ENCODE measurements at places on chromosomes 12 and 14. TPM values are rescaled to one million over a fixed set of nuclear protein-coding genes. Genes with fewer than 3 reads are reported as not detected.

DNA sequence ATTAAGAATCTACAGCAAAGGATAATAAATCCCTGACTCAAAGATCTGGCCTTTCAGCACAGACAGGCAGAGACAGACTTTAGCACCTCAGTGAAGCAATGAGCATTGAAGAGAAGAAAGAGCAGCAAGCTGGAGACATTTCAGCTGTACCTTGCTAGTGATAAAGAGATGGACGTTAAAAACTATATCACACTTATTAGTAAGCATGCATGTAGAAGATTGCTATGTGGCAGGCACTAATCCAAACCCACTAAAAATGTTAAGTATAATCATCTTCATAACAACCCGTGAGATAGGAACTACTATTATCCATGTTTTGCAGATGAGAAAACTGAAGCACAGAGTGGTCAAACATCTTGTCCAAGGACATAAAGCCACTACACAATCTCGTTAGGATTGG lies 1538.3 kb upstream of the FLRT2 start:
- no peak for DNase-seq
- H3K4me3 ChIP-seq, result no peak overlapping the region
- H3K27ac ChIP-seq, result no peak overlapping the region
- no peaks in the 10 kb centered on the region for H3K36me3 ChIP-seq
- no peaks in the 10 kb centered on the region for H3K4me1 ChIP-seq

GRCh38 chr14:56413721-56414120 lies 165.9 kb upstream of the TMEM260 start:
- H3K27ac ChIP-seq, result no peak overlapping the region
- no peaks in the 10 kb centered on the region for H3K36me3 ChIP-seq
- H3K4me1 ChIP-seq, result no peaks in the 10 kb centered on the region
- H3K27me3 ChIP-seq, result peaks cover 3% of the 10 kb centered on the region

GRCh38 chr12:111033281-111034082 lies 113.1 kb upstream of the MYL2 start:
- H3K4me1 ChIP-seq, result peaks cover 53% of the 10 kb centered on the region
- H3K36me3 ChIP-seq, result no peaks in the 10 kb centered on the region
- peak overlapping the region; percentile 49 for H3K27ac ChIP-seq
- DNase-seq, result peak; percentile 39
- H3K4me3 ChIP-seq, result peak overlapping the region; percentile 77
- no peaks in the 10 kb centered on the region for H3K27me3 ChIP-seq

DNA sequence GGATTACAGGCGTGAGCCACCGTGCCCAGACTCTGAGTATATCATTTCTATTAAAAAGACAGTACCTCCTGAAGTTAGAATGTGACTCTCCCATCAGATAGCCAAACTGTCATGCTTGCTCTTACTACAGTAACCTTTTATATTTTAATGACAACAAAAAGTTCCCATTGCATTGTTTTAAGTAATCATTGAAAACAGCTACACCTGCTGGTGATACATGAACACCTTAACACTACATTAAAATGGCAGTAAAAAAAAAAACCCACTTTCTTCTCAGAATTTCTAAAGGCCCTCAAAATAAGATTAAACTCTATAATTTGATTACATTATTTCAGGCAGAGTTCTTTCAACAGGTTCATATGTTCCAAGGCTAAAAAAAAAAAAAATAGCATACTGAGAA lies 76.7 kb downstream of the SH2B3 start:
- no peak overlapping the region for H3K4me3 ChIP-seq
- no peak overlapping the region for H3K27ac ChIP-seq
- DNase-seq, result no peak
- no peaks in the 10 kb centered on the region for H3K4me1 ChIP-seq
- H3K27me3 ChIP-seq, result no peaks in the 10 kb centered on the region

- no peak for DNase-seq
- H3K27ac ChIP-seq, result peak overlapping the region; percentile 95
- no peaks in the 10 kb centered on the region for H3K27me3 ChIP-seq
- peak overlapping the region; percentile 94 for H3K4me3 ChIP-seq
These were observed 403 bp upstream of the PNP start for GRCh38 chr14:20468764-20469241.

GRCh38 chr14:101814934-101815333 lies 53.4 kb downstream of the PPP2R5C start:
- H3K4me1 ChIP-seq, result peaks cover 29% of the 10 kb centered on the region
- H3K27me3 ChIP-seq, result no peaks in the 10 kb centered on the region
- no peak overlapping the region for H3K4me3 ChIP-seq
- no peak overlapping the region for H3K27ac ChIP-seq
- no peak for DNase-seq
- H3K36me3 ChIP-seq, result peaks cover 9% of the 10 kb centered on the region

DNA sequence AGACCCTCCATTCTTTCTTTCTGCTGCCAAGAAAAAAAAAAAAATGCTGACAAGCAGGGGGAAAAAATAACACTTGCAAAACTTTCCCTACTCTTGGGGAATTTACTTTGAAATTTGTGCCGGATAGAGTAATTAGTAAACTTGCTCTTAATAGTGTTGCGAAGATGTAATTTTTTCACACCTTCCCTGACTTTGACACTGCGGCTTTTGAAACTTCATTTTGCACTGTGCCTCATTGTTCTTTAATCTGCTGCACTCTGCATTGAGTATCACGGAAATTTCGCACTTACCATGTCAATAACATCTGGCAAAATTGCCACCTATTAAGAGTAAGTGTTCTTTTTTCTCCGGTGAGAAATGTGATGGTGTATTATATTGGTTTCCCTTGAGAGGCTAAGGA lies 596.1 kb downstream of the VRK1 start:
- no peak for DNase-seq
- H3K4me3 ChIP-seq, result no peak overlapping the region
- H3K27ac ChIP-seq, result no peak overlapping the region
- H3K4me1 ChIP-seq, result peaks cover 2% of the 10 kb centered on the region
- no peaks in the 10 kb centered on the region for H3K36me3 ChIP-seq

DNA sequence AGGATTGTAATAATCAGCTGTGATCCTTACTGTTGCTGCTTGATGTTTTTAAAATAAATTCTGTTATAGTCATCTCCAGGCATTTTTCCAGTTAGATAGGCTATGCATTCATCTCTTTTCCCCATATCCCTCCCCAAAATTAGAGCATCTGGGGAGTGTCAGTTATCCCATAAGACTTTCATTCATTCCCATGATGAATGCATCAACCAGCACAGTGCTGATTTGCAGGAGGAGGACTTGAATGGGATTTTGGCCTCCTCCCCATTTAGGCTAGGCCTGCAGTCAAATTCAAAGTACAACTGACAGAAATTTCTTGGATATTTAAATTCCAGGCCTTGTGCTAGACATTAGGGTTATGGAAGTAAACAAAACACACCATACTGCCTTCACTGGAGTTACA lies 99.8 kb downstream of the AEBP2 start:
- no peaks in the 10 kb centered on the region for H3K4me1 ChIP-seq
- no peak overlapping the region for H3K27ac ChIP-seq
- H3K4me3 ChIP-seq, result no peak overlapping the region
- peaks cover 11% of the 10 kb centered on the region for H3K36me3 ChIP-seq
- H3K27me3 ChIP-seq, result no peaks in the 10 kb centered on the region

- H3K4me3 ChIP-seq, result no peak overlapping the region
- H3K27ac ChIP-seq, result no peak overlapping the region
- DNase-seq, result no peak
- H3K4me1 ChIP-seq, result peaks cover 3% of the 10 kb centered on the region
These were observed 775.7 kb downstream of the TMTC2 start for GRCh38 chr12:83462419-83462818.

DNA sequence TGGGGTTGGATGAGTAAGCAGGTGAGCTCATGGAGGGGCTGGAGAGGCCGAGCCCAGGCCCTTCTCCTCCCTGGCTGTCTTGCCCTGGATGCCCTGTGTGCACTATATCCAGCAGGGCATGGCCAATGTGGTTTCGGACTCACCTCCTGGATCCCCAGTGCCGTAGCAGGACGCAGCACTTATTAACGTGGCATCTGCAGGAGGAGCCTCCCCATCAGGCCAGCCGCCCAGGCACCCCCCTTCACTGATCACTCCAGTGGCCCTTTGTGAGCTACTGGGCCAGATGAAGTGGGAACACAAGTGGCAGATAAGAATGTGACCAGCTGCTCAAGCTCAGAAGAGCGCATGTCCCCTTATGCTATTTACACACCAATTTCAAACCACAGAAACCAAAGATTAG lies 43.1 kb upstream of the DICER1 start:
- peaks cover 25% of the 10 kb centered on the region for H3K36me3 ChIP-seq
- no peaks in the 10 kb centered on the region for H3K27me3 ChIP-seq
- H3K4me3 ChIP-seq, result peak overlapping the region; percentile 16
- H3K4me1 ChIP-seq, result peaks cover 31% of the 10 kb centered on the region

DNA sequence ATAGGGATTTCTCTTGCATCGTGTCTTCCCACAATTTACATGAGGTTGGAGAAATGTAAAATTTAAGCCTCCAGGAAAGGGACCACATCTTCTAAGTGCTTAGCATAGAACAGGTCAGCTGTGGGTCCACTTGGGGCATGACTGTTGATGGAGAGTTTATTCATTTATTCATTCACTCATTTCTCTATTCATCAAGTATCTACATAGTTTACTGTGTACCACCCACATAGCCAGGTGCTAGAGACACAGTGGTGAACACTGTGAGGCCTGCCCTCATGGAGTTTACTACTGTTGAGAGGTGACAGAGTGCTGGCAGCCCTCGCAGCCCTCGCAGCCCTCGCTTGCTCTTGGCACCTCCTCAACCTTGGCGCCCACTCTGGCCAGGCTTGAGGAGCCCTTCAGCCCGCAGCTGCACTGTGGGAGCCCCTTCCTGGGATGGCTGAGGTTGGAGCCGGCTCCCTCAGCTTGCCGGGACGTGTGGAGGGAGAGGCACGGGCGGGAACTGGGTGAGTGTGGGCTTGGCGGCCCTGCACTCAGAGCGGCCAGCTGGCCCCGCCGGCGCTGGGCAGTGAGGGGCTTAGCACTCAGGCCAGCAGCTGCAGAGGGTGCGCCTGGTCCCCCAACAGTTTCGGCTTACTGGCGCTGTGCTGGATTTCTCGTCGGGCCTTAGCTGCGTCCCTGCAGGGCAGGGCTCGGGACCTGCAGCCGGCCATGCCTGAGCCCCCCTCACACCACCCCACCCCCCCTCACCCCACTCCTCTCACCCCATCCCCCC lies 1.7 kb upstream of the JPH4 start:
- DNase-seq, result no peak
- no peaks in the 10 kb centered on the region for H3K36me3 ChIP-seq
- H3K27me3 ChIP-seq, result peaks cover 51% of the 10 kb centered on the region
- H3K4me3 ChIP-seq, result no peak overlapping the region
- peaks cover 2% of the 10 kb centered on the region for H3K4me1 ChIP-seq
- H3K27ac ChIP-seq, result no peak overlapping the region

- DNase-seq, result no peak
- H3K4me3 ChIP-seq, result no peak overlapping the region
- H3K4me1 ChIP-seq, result no peaks in the 10 kb centered on the region
- no peaks in the 10 kb centered on the region for H3K27me3 ChIP-seq
These were observed 51.4 kb downstream of the GPR68 start for GRCh38 chr14:91193069-91193468.

DNA sequence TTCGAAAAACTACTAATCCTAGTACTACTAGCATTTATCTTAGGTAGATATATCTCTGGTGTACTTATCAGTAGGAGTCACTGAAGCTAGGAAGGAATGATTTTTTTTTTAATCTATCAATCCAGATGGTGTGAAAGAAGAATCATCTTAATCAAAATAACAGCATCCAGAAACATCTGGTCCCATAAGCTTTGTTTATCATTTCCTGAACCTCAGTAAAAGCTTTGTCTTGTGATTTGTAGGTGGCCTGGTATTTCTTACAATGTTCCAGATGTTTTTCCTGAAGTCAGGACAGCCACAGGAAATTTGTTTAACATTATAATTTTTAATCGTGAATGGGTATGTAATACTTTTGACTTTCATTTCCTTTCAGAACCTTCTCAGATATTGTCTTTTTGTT lies 28.0 kb upstream of the LUM start:
- H3K4me1 ChIP-seq, result peaks cover 7% of the 10 kb centered on the region
- DNase-seq, result no peak
- no peak overlapping the region for H3K4me3 ChIP-seq
- H3K36me3 ChIP-seq, result no peaks in the 10 kb centered on the region

DNA sequence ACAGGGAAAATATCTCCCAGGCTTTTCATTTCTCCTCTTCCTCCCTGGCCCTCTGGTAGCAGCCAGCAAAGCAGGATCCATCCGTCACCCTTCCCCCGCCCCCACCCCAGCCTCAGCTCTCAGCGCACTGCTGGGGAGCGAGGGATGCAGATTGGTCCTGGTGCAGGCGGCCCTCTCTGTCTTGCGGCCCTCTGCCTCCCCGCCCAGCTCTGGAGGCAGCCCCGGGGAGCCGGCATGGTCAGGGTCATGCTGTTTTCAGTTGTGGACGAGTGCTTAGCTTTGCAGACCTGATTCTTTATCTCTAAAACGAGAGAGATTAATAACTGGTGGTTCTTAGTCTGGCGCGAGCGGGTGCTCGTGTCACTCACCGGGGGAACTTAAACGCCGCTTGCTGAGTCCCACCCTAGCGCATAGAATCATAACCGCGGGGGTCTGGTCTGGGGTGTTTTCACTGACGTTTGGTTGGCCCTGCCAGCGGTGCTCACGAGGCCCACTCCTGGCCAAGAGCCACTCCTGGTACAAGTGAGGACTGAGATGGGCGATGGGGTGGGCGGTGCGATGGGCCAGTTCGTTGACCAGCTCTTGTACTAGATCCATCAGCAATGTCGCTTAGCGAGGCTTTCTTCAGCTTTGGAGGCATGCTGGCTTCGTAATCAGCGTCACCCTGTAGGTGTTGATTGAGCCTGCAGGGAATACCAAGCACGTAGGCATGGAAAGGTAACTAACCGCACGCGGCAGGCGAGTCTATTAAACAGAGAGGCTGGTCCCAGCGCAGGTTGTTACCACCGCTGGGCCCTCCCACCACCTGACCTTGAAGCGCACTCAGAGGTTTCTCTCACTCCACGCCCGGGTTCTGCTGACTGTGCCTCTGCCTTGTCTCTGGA lies 95.2 kb downstream of the TSPAN9 start:
- no peak for DNase-seq
- peaks cover 62% of the 10 kb centered on the region for H3K27me3 ChIP-seq
- no peaks in the 10 kb centered on the region for H3K36me3 ChIP-seq
- H3K27ac ChIP-seq, result no peak overlapping the region
- no peak overlapping the region for H3K4me3 ChIP-seq

- no peaks in the 10 kb centered on the region for H3K36me3 ChIP-seq
- no peak overlapping the region for H3K4me3 ChIP-seq
These were observed 235.8 kb downstream of the NEDD1 start for GRCh38 chr12:97142737-97143410.

The SPTLC2 gene
- 53.6 TPM for total RNA-seq

The KRT72 gene
- total RNA-seq, result not detected

The LPAR5 gene
- total RNA-seq, result 0.27 TPM

The LRRK2 gene
- 0.49 TPM for total RNA-seq

The SAMD4A gene
- 10.8 TPM for total RNA-seq

The HRK gene
- 6.9 TPM for total RNA-seq

The PLXNC1 gene
- 25.4 TPM for total RNA-seq

The LRP1-AS gene
- total RNA-seq, result not detected

The TMEM63C gene
- total RNA-seq, result 1.6 TPM

The GLIPR1 gene
- 0.22 TPM for total RNA-seq

The CEBPE gene
- total RNA-seq, result not detected

The NACA gene
- 841 TPM for total RNA-seq

The BICDL1 gene
- total RNA-seq, result 11.7 TPM

All from progenitor cell of endocrine pancreas (in vitro differentiated cells).